Activated T-helper 1 cell treated with anti-CD3 and anti-CD28 coated beads, Interleukin-2, amount 50 U/mL, for 16 hours (primary cell): ENCODE measurements at places on chromosomes 2 and 18.

DNA sequence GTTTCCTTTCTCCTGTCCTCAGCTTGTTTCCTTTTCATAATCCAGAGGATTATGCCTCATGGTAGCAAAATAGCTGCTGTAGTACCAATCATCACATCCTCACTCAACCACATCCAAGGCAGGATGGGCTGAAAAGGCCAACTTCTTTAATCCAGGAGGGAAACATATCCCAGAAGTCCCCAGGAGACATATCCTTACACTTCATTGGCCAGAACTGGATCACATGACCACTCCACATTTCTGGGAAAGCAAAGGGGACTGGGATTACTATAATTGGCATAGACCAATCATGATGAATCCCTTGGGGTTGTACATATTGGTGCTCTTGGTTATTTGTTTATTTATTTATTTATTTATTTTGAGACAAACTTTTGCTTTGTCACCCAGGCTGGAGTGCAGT, 54.0 kb upstream of the LYPD6B start:
- no peak for DNase-seq

DNA sequence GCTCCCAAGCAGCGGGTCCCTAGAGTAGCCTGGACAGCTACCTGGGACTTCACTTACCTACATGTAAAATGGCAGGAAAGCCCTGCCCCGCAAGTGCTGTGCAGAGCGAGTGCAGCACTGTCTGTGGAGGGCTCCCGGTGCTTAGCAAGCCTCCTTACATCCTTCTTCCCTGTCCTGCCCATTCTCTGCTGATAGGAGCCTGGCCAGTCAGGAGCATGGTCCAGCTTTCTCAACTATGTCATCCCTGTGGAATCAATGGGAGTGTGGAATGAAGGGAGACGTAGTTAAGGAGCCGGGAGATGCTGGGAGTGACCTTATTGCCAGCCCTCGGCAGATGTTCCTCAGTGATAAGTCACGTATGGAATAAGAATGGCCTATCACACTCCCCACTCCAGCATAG, 661.9 kb upstream of the ID2 start:
- no peak for DNase-seq

DNA sequence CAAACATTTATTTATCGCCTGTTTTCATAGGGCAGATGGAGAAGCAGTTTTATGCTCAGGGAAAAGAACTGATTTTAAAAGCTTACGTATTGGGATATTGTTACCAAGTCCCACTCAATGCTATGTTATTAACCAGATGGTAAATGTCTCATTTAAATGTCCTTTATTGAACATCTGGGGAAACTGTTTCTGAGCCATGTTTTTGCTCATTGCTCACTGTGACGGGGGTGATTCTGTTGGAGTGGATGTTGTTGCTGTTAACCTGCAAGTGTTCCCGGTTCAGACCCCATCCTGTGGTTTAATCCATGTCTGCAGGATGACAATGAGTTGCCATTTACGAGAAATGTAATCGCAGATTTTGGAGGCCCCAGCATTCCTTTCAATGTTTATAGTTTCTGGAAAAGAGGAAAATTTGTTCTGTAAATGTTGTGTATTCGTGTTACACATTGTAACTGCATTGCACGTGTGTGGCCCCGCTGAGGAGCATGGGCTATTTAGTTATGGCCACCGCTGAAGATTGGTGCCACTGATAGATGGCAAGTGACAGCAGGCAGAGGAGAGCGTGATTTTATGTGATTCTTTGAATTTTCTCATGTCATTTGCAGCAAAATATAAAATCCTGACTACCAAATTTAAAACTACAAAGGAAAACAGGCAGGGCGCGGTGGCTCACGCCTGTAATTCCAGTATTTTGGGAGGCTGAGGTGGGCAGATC, 174.8 kb upstream of the COPS8 start:
- DNase-seq, result no peak

DNA sequence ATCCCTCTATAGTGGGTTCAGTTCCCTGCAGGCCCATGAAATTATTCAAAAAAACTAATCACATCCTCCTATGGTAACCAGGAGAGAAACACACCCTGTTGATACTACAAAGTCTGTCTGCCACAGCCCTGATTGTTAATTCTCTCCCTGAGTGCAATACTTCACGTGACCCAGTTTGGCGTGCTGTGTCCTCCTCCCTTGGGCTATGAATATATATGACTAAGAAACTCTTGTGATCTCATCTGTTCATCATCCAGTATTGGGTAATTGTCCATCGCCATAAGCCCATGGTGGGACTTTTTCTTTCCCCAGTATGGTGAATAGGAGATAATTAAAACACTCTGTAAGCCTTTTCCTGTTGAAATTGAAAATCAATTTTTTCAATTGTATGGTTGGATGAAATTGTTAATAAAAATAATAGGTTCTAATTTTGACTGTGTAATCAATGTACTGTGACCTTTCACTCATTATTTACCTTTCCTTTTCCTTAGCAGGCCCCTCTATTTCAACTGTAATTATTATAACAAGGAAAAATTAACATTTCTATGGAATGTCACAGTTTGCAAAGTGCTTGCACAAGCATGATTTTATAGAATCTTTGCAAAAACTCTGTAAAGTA, 1822.6 kb downstream of the SUCLG1 start:
- DNase-seq, result no peak

GRCh38 chr2:175684466-175684865, 317.6 kb downstream of the LNPK start:
- no peak for DNase-seq

- DNase-seq, result no peak
Measured at GRCh38 chr18:35345460-35345921, 1.3 kb upstream of the ZNF24 start.

- no peak for DNase-seq
Measured at GRCh38 chr2:133158024-133158423, 410.2 kb downstream of the NCKAP5 start.

GRCh38 chr2:162768656-162769055, 69.9 kb downstream of the KCNH7 start:
- no peak for DNase-seq

GRCh38 chr2:74577448-74577847, 22.9 kb downstream of the DOK1 start:
- DNase-seq, result no peak

DNA sequence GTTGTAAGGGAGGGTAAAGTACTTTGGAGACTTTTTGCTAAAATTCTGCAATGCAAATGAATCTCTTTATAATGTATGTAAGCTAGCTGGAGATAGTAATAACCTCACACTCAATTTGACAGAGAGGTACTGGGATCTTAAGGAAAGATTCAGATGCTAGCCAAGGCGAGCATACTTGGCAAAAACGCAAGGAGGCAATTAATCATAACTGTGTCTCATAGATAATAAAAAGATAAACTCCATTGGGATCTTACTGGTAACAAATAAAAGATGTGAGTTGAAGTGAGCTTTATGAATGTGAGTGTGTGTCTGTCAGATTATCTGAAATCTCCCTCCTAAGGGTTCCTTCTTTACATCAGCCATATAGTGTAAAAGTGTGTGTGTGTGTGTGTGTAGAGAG, 533.0 kb downstream of the TMX3 start:
- no peak for DNase-seq

GRCh38 chr18:48236822-48237221, 172.4 kb downstream of the ZBTB7C start:
- DNase-seq, result no peak

DNA sequence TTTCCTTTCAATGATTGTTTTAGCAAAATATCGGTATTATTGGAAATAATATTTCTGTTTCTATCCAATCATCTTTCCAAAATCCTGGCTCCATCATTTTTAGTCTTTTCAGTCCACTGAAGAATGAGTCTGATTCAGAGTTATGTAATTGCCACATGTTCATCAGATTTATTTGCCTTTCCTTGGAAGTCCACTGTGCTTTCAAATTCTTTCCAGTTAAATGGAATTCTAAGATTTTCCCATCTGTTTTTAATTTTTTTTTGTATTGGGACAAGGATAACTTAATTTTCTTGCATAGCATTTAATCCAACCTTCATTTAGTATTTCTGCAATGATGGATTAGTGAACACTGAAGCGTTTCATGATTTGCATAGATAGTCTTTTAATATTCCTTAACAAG, 521.5 kb upstream of the NRXN1 start:
- DNase-seq, result no peak

- DNase-seq, result no peak
Measured at GRCh38 chr2:182824767-182825158, 41.7 kb downstream of the FRZB start.

- DNase-seq, result no peak
Measured at GRCh38 chr2:63962186-63962585, 57.0 kb downstream of the VPS54 start.

GRCh38 chr2:68751397-68752339, 17.1 kb downstream of the ARHGAP25 start:
- peak; percentile 79 for DNase-seq
